ENCODE measurements at places on chromosomes 4 and X.

DNA sequence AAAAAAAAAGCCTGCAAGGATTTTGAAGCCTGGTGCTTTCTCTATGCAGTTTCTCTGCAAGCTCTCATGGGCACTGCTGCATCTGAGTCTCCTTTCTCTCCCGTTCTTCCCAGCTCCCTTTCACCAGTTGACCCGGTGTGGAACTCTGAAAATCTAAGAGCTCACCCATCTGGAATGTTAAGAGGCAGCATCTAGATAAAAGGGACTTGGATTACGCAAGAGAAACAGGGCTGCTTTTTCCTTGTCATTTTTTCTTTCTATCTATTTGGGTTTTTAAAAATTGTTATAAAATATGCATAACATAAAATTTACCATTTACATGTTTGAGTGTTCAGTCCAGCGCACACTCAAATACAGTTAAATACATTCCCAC lies 95.2 kb upstream of the RPS6KA3 start:
- DNase-seq: no peak

DNA sequence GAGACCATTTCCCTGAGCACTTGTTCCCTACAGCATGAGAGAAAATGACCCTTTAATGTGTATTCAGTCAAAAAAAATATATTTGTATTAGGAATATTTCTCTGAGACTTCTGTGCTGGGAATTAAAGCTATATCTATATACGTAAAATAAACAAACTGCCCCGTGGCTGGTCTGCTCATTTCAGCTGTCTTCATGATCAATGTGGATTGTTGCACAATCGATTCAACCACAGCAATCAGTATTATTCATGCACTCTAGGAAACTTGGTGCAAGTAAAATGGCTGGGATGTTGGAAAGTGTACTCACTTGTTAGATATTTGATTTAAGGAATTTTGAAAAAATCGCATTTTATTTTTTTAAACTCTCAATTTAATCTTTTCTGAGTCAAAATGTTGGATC lies 307.9 kb upstream of the ZFP42 start:
- DNase-seq: no peak

GRCh38 chr4:140109737-140110136 lies 44.2 kb downstream of the MAML3 start:
- DNase-seq: no peak

GRCh38 chr4:156581282-156582063 lies 390.1 kb downstream of the PDGFC start:
- no peak for DNase-seq

DNA sequence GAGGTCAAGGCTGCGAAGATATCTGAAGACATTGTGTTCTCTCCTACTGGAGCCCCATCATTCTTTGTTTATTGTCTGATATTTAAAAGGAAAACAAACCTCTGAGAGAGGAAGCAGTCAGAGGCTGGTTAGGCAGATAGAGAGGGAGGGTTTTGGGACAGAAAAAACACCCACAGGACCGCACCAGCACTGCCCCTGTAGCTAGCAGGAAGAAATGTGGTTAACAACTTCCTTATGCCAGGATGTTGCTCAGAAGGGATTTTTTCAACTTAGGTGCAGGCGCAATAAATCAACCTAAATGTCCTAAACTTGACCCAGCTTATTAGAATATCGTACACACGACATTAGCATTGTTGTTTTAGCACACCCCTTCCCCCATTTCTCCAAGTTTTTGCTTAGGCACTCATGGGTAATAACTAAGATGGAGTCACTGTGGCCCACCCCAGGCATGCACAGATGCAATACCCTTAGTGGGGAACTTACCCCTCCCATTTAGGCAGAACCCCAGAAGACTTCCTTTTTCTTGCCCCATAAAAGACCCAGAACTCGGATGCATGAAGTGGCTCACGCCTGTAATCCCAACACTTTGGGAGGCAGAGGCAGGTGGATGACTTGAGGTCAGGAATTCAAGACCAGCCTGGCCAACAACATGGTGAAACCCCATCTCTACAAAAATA lies 2.8 kb upstream of the ZNF718 start:
- peak; percentile 31 for DNase-seq

DNA sequence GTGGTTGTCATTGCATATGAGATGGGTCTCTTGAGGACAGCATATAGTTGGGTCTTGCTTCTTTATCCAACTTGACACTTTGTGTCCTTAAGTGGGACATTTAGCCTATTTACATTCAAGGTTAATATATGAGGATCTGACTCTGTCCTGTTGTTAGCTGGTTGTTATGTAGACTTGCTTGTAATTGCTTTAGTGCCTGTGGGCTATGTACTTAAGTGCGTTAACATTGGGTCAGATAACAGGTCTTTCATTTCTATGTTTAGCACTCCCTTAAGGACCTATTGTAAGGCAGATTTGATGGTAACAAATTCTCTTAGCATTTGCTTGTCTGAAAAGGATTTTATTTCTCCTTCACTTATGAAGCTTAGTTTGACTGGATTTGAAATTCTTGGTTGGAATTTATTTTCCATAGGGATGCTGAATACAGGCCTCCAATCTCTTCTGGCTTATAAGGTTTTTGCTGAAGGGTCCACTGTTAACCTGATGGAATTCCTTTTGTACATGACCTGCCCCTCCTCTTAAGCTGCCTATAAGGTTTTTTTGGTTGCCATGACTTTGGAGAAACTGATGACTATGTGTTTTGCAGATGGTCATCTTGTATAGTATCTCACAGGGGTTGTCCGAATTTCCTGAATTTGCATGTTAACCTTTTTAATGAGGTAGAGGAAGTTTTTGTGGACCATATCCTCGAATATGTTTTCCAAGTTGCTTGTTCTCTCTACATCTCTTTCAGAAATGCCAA lies 162.0 kb downstream of the NKX6-1 start:
- no peak for DNase-seq

GRCh38 chrX:16743604-16744325 lies 24.4 kb downstream of the SYAP1 start:
- DNase-seq: no peak

All from stimulated activated CD8-positive, alpha-beta memory T cell treated with anti-CD3 and anti-CD28 coated beads, Interleukin-7, amount 100 ng/mL, for 4 hours (primary cell).